ENCODE measurements at places on chromosomes 11 and 22.

- no peak for DNase-seq
Measured at GRCh38 chr22:20777420-20778177, 3.7 kb downstream of the SERPIND1 start.

DNA sequence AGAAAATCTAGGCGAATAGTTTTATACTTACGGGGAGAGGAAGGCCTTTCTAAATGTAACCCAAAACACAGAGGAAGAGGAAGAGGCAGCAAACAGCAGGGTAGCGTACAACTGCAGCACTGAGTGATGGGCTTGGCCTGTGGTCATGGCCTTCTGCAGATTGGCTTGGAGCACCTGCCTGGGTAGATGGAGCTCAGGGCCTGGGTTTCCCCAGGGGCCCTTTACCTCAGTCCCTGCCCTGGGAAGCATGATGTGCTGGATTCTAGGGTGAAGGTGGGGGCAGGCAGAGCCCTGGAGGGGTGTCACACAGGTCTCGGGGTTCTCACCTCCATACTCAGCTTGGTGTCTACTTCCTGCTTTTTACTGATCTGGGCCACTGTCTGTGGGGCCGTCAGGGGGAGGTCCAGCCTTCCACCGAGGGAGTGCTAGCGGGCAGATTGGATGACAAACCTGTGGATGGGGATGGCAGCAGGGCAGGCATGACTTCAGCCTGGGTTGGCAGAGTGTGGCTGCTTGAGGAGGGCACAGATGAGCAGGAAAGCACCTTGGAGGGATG, 27.7 kb upstream of the CHRM1 start:
- DNase-seq: no peak

- DNase-seq: no peak
Measured at GRCh38 chr11:68551777-68552176, 91.2 kb downstream of the PPP6R3 start.

GRCh38 chr11:60764879-60765278, 8.2 kb downstream of the MS4A15 start:
- no peak for DNase-seq

GRCh38 chr11:83056204-83056603, 15.5 kb downstream of the RAB30 start:
- DNase-seq: no peak

DNA sequence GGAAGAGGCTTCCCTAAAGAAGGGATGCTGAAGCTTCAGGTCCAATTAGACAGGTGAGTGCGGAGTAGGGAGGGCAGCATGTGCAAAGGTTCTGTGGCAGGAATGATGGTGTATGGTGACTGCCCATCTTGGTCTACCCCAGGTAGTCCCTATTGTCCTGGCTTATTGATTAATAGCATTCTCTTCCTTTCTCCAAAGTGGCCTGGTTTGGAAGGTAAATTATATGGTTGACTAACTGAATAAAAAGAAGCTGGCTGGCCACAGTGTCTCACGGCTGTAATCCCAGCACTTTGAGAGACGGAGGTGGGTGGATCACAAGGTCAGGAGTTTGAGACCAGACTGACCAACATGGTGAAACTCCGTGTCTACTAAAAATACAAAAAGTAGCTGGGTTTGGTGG, 230.5 kb downstream of the MIAT start:
- no peak for DNase-seq

DNA sequence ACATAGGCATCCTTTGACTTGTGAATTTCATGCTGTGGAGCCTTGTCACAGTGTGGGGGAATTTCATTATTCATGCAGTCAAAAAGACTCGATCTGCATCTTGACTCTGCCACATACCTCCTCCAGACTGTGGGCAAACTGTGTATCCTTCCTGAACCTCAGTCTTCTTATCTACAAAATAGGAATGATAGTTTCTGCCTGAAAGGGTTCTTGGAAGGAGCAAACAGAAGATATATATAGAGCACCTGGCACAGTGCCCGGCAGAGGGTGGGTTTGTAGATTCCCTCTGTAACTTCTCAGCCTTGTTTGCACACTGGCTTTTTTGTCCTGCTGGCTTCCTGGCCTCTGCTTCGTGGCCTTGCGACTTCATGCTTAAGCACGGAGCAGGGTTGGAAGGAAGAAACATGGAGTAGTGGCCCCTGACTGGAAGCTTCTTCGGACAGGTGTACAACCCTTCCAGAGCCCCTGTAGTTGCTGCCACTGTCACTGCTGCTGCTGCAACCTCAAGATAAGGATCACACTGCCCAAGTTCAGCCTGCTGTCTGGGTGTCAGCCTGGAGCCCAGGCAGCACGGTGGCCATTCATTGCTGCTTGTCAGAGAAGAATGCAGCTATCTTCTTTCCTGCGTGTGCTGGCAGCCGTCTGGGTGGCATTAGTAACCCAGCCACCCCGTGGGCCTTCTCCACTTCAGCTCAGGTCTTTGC, 106.4 kb downstream of the MICAL2 start:
- DNase-seq: no peak

GRCh38 chr11:79670882-79671281, 230.1 kb upstream of the TENM4 start:
- DNase-seq: no peak

- DNase-seq: no peak
Measured at GRCh38 chr11:38530226-38530625, 1932.2 kb upstream of the RAG2 start.

DNA sequence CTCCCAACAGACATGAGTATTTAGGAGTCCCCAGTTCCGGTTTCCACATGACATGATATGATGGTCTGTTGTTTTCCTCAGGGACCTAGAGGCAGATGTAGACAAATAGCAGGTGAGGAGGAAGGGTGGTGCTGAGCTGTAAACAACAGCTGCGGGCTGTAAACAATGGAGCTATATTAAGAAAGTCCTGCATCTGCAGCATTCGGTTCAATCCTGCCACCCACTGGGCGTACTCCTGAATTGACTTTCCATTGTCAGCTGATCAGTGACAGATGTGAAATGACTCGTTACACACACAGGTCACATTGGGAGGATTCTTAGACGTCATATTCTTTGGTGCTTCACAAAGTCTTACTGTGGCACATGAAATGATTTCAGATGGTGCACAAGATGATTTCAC, 26.8 kb upstream of the RAG1 start:
- DNase-seq: no peak

Data from T-helper 9 cell (primary cell).